NCI-H1092 treated with DMSO at 0.1 percent for 48 hours (cell line): ENCODE measurements at places on chromosomes 3 and 15.

DNA sequence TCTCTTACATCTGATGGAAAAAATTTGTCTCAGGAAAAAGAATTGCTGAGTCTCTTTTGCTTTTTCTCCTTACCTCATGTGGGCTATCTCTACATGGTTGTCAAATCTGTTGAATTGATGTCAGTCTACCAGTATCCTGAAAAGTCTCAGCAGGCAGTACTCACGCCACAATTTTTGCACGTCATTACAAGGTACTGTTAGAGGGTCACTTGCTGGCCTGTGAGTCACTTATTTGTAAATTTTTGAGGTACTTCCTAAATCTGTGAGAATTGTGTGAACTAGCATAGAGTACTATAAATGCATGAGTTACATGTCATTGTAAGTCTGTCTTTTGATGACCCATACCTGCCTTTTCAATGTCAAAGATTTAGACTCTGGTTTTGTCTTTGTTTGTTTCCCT, 15.9 kb downstream of the HPS3 start:
- no peak for DNase-seq

DNA sequence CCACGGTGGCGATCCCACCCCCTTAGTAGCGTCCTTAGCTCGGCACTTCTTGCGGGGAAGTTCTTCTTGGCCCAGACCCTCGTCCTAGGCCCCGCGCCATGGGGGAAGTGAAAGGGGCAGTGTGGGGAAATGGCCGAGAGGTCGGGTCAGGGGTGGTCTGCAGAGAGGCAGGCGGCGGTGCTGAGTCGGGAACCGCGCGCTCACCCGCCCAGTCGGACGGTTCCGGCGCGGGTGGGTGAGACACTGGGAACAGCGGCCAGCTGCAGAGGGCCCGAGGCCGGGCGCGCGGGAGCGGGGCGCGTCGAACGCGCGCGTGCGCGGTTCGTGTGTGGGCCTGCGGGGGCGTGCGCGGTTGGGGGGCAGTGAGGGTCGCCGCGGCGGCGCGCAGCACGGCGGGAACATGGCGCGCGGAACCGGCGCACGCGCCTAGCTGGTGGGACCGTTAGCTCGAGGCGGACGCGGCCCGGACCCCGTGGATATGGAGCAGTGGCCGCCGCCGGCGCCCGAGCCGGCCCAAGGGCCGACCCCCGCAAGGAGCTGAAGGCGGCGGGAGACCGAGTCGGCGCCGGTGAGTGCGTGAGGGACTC, 246.9 kb downstream of the GOLGA6L6 start:
- no peak for DNase-seq

DNA sequence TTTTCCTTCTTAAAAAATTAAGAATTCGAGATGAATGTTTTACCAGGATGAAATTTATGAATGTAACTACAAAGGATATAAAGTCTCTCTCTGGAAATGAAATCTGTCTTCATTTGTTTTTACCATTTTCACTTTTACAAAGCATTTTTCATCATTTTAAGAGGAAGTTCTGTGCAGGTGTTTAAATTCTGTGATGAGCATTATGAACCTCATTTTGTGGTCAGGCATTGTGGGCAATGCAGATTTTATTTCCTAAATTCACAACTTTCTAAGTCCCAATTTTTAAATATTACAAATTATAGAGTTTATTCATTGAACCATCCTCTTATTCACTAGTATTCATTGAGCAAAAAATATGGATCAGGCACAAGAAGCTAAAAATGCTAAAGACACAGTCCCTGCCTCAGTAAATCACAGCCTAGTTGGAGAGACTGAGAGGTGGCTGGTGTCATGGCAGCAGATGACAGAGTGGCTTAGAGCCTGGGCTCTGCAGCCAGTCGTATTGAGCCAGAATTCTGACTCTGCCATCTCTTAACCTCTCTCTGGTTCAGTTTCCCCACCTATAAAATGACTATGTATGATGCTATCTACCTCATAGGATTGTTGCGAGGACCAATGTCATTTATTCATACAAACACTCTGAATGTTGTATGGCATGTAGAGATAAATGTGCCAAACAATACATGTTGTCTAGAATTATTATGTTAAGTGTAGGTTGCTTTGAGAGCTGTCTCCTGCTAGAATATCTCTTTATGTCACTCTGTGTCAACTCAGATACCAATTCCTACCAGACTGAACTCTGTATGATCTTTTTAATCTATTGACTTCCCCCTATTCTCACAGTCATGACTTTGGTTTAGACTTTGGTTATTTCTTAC, 7.5 kb upstream of the TGFBR2 start:
- no peak for DNase-seq

- DNase-seq = no peak
Measured at GRCh38 chr3:52237657-52238172, 1.2 kb downstream of the TWF2 start.

DNA sequence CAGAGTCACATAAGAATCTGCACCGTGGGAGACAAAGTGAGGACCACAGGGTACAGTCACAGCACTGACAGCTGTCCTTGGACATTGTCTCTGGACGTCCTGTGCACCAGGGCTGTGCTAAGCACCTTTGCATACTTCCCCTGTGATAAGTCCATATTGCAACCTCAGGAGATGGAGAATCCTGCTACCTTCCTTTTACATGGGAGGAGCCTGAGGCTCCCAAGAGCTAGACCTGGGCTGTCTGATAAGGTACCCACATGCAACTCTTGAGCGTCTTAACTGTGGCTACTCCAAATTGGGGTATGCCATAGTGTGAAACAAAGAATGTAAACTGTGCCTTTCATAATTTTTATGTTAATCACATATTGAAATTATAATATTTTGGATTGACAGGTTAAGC, 2.5 kb upstream of the FETUB start:
- no peak for DNase-seq

DNA sequence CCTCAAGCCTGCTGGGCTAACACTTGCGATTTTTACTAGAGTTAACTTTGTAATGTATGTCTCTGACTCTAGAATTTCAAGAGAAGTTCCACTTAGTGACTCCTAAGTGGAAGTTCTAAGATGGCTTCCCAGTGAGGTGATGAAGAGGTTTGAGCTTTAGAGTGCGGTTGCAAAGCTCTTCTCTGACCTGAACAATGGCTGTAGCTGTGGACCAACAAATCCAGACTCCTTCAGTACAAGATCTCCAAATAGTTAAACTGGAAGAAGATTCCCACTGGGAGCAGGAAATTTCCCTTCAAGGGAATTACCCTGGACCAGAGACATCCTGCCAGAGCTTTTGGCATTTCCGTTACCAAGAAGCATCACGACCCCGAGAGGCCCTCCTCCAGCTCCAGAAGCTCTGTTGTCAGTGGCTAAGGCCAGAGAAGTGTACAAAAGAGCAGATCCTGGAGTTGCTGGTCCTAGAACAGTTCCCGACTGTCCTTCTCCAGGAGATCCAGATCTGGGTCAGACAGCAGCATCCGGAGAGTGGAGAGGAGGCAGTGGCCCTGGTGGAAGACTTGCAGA, 22.3 kb downstream of the WDR73 start:
- DNase-seq = no peak

DNA sequence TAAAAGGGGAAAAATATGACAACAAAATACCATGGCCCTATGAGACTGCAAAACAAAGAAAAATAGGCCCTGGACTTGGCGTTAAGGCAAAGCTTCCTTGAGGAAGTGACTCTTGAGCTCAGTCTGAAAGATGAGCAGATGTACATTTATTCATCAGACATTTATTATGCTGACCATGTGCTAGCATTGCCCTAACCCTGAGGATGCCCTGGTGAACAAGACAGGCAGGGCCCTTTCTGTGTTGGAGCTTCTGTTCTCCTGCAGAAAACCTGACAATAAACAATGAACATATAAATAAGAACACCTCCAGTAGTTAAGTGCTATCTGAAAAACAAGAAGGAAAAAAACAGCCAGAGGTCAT, 12.4 kb downstream of the TF start:
- no peak for DNase-seq

DNA sequence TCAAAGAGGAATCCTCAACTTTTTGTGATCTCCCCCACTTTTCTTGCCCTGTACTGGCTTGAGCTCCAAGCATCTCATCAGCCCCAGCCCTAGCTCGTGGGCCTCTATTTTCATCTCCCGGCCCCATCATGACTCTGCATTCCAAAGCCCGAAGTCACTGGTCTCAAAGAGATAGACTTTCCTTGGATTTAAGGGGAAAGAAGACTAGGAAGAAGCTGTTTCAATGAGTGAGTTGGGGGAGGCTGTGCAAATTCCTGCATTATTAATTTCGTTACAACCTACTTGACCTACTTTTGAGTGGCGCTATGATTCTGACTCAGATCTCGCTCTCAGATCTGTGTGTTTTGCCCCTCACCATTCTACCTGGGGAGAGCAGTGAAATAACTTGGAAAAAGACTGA, 266.6 kb upstream of the TBL1XR1 start:
- no peak for DNase-seq

DNA sequence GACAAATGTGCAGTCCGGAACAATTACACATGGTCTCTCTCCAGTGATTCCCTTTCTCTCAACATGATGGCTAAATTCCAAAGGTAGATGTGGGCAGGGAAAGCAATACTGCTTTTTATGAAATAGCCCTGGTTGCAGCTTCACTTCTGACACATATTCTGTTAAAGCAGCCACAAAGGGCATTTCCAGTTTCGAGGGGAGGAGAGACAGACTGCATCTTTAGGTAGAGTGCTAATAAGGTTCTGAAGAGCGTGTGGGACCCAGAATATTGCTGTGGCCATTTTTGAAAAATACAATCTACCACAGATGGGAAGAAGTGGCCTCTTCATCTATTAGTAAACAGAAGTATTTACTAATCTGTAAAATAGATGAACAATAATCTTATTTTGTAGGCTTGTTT, 139.3 kb upstream of the PEX5L start:
- no peak for DNase-seq

DNA sequence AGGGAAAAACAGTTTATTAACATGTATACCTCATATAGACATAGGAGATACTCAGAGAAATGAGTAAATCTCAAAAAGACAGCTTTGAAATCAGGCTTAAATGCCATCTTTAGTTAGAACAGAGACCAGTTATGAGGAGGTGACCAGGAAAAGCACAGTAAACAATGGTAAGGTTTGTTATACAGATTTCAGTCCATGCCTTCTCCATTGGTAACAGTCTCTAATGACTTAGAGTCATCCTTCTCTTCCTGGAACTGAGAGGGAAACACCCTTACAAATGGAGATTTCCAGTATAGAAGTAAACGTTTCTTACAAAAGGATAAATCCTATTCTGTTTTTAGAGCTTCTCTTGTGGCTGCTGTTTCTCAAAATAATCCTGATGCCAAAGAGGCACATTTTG, 476.3 kb upstream of the NAALADL2 start:
- no peak for DNase-seq
